Activated CD8-positive, alpha-beta memory T cell treated with anti-CD3 and anti-CD28 coated beads, Interleukin-2, amount 50 U/mL, for 4 hours (primary cell): ENCODE measurements at places on chromosomes 12 and 14.

DNA sequence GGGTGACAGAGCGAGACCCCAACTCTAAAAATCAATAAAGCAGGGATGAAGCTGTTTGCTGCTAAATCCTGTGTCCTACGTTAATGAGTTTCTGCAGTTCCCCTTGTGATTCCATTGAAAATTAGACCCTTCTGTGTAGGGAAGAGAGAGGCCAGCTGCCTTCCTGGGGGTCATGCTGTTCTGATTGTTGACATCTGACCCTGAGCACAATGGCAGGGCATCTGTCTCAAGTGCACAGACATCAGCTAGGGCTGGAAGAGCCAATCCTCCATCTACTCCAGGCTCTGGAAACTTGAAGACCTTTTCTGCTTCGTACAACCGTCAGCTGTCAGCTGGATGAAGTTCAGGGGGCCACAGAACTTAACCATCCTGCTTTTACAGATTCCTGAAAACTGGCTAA lies 10.1 kb downstream of the FBXL14 start:
- DNase-seq = no peak

- no peak for DNase-seq
Measured at GRCh38 chr14:55607386-55607785, 27.4 kb downstream of the KTN1 start.

DNA sequence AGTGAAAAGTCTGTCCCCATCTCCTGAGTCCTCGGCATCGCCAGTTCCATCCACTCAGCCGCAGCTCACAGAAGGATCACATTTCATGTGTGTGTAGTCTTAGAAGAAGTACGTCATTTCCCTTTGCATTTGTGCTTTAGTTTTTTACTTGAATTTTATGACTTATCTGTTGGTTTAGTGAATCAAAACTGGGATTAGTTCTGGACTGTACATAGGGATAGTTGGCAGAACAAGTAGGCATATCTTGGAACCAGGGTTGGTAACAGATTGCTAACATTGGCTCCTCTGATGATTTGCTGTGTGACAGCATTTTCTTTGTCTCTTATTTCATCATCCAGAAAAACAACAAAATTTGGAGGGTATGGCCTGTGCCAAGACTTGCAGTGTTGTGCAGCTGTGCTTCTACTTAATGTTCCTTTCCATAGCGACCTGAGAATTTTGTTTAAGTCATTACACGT lies 69.6 kb upstream of the AEBP2 start:
- DNase-seq = no peak

DNA sequence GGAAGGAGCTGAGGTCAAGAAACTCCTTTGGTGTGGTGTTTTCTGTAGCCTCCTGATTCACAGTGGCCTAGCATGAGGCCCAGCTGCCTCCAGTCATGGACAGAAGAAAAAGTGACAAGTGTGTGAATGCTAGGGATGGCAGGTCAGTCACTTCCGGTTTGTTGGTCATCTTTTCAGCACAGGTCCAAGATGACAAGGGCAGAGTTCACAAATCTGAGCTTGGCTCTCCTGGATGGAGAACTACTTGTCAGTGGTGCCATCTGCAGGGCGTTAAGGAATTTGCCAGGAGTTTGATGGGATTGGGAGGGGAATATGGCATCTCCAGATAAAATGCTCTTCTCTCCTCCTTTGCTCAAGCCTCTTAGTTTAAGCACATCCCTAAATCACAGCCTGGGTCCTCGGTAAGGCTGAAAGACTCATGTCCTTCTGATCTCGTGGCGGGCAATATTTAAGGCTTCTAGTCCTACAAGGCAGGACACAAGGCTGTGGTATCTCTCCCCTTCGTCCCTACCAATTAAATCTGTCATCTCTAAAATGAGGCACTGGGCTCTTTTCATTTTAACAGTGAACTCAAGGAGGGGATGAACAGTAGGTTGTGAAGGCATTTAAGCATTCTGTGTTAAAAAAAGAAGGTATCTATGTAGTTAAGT lies 10.0 kb downstream of the TUBA1B start:
- DNase-seq = no peak

GRCh38 chr14:57754527-57754926 lies 111.4 kb downstream of the SLC35F4 start:
- no peak for DNase-seq

DNA sequence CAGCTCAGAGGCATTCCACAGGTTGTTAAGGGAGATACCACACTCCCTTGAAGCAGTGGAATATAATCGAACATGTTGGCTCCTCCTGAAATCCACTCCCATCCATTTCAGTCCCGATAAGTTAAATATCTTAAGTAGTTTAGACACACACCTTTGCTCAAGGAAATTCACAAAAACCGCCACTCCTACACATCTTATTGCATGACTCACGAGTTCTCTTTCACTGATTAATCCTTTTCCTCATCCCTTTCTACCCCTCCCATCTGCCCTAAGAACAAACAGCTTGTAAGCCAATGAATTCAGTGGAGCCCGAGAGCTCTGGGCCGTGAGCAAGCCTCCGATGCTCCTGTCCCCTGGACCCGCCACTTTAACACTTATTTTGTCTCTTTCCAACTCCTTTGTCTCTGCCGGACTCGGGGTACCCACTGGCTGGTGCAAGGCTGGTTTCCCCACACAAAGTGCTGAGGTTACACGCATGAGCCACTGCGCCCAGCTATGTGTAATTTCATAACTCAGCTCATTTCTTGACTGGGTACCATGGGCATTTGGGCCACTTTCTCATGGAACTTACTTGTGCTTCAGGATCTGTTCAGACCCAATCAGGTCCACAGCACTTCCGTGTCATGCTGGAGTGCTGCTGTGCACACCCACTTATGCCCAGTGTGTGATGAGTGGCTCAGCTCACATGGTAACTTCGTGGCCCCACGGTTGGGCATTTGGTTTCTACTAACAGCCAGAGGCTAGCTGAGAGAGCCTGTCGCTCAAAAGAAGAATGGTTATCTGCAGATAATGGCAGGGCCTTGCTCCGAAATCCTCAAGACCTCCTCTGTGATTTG lies 171.8 kb upstream of the ALG10B start:
- no peak for DNase-seq
